ENCODE measurements at places on chromosomes 16 and 17.

DNA sequence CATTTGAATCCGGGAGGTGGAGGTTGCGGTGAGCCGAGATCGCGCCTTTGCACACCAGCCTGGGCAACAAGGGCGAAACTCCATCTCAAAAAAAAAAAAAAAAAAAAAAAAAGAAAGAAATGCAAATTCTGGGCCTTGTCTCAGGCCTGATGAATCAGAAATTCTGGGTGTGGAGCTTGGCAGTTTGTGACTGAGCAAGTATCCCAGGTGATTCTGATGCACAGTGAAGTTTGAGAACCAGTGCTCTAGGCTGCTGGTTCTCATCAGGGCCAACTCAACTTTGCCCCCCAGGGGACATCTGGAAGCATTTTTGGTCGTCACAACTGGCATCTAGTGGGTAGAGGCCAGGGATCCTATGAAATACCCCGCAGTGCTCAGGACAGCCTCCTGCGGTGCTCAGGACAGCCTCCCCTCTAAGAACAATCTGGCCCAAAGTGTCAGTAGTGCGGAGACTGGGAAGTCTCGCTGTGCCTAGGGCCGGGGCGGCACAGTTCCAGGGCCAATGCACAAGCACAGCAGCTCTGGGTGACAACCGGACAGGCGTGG, 55.9 kb downstream of the SDK2 start:
- no peaks in the 10 kb centered on the region for H3K27me3 ChIP-seq
- no peaks in the 10 kb centered on the region for H3K36me3 ChIP-seq
- no peak overlapping the region for H3K4me3 ChIP-seq
- H3K4me1 ChIP-seq = peaks cover 50% of the 10 kb centered on the region

GRCh38 chr17:58333736-58334207, 5.2 kb upstream of the TSPOAP1 start:
- peaks cover 19% of the 10 kb centered on the region for H3K36me3 ChIP-seq
- peak overlapping the region; percentile 84 for H3K4me3 ChIP-seq
- H3K27ac ChIP-seq = peak overlapping the region; percentile 98
- peak; percentile 25 for DNase-seq

DNA sequence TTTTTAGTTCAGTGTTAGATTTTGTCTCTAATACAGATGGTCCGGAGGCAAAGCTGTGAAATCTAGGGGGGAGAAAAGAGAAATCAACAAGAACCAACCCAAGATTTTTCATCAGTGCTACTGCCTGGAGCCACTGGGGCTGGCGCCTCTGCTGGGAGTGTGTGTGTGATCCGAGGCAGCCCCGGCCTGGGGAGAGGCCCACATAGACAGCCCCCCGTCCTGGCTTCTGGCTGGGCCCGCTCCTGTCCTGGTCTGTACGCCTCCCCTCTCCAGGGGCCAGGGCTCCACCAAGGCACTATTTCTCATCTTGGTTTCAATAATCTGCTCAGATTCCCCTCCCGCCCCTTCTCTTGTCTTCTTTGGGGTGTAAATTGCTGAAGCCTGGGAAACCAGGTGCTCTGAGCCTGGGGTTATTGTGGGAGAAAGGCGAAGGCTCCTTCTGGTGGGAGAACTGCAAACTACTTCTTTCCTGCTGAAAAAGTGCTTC, 7.8 kb downstream of the BAHCC1 start:
- H3K36me3 ChIP-seq = no peaks in the 10 kb centered on the region
- H3K27me3 ChIP-seq = peaks cover 59% of the 10 kb centered on the region
- no peak overlapping the region for H3K4me3 ChIP-seq
- no peak for DNase-seq

DNA sequence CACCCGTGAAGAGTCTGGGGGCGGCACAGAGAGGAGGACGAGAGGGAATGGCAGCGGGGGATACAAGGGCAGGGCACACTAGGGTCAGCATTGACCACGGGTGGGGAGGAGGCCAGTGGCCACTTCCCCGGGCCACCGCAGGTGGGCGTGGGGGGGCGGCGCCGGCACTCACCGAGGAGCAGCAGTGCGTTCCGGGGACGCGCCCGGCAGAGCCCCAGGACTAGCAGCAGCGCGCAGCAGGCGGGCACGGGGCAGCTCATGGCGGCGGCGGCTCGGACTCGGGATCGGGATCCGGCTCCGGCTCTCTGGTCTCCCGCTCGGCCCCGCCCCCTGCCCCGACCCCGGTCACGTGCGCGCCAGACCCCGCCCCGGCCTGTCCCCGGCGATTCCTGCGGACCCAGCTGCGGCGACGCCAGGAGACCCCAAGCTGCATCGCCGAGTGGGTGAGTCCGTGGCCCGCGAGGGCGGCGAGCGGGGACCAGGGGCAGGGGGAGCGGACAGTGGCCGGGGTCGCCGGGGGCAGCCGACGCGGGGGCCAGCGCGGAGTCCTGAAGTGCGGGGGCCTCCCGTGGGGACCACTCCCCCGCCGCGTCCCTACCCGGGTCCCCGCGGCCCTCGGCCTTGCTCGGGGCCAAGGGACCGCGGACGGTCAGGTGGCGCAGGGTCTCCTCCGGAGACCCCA, at the start of the genes SGSH and SLC26A11:
Gene SGSH, minus strand, starts transcription at position 280 of the 682 bp plus-strand sequence. Its CDS starts 20 bp downstream, at position 260.
Gene SLC26A11, plus strand, starts transcription at position 374 of the 682 bp plus-strand sequence. CDS start 1,134 bp downstream, outside the sequence.
- H3K4me3 ChIP-seq = peak within 1 kb of the TSS; percentile 99
- peaks cover 22% of the 10 kb centered on the region for H3K36me3 ChIP-seq
- H3K27ac ChIP-seq = peak within 1 kb of the TSS; percentile 93
- H3K27me3 ChIP-seq = no peaks in the 10 kb centered on the region
- peaks cover 45% of the 10 kb centered on the region for H3K4me1 ChIP-seq

DNA sequence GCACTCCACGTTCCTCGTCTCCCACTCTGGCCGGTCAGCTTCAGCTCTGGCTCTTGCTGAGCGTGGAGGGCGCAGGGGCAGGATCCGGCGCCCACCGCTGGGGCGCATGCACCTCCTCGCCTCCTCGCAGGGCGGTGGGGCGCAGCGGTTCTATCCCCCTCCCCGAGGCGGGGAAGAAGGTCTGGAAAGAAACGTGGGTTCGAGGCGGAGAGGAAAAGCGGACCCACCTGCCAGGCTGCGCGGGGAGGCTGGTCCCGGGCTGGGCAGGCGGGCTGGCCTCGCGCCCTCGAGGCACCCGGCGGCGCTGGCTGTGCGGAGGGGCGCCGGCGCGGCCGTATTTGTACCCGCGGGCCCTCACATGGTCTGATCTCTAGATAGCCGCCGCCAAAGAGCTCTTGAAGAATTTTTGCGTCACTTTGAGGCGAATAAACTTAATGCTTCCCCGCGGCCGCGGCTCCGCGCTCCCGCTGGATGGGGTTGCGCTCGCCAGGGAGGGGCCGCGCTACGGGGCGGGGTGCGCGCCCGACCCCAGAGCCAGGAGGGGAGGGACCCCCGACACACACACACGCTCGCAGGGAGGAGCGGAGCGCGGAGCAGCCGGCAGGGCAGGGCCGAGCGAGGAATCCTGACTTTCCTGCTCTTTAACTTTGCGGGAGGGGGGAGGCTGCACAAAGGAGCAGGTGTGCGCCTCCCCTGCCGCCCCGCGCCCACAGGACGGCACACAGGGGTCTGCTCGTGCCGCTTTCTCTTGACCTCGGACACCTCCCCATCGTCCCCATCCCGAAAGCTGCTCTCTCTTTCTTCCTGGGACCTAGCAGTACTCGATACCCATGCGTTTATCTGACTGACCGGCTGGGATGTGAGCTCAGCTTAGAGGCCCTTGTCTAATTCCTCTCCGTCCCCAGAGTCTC, at the start of gene SLC6A4:
Gene SLC6A4, minus strand, starts transcription at position 312 of the 911 bp plus-strand sequence. CDS start 13,739 bp downstream, outside the sequence.
- H3K36me3 ChIP-seq = no peaks in the 10 kb centered on the region
- H3K27me3 ChIP-seq = peaks cover 64% of the 10 kb centered on the region
- H3K4me3 ChIP-seq = peak within 1 kb of the TSS; percentile 12
- peaks cover 33% of the 10 kb centered on the region for H3K4me1 ChIP-seq
- H3K27ac ChIP-seq = no peak within 1 kb of the TSS

GRCh38 chr16:58495521-58496331, 4.2 kb upstream of the NDRG4 start:
- H3K4me3 ChIP-seq = no peak overlapping the region
- no peak overlapping the region for H3K27ac ChIP-seq
- H3K27me3 ChIP-seq = no peaks in the 10 kb centered on the region
- no peaks in the 10 kb centered on the region for H3K36me3 ChIP-seq
- peaks cover 17% of the 10 kb centered on the region for H3K4me1 ChIP-seq

DNA sequence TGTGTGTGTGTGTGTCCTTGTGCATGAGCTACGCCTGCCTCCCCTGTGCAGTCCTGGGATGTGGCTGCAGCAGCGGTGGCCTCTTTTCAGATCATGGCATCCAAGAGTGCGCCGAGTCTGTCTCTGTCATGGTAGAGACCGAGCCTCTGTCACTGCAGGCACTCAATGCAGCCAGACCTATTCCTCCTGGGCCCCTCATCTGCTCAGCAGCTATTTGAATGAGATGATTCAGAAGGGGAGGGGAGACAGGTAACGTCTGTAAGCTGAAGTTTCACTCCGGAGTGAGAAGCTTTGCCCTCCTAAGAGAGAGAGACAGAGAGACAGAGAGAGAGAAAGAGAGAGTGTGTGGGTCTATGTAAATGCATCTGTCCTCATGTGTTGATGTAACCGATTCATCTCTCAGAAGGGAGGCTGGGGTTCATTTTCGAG, 22.5 kb downstream of the STAT5A start:
- H3K4me3 ChIP-seq = no peak overlapping the region
- H3K27me3 ChIP-seq = no peaks in the 10 kb centered on the region
- DNase-seq = no peak
- H3K27ac ChIP-seq = no peak overlapping the region

- H3K27ac ChIP-seq = no peak overlapping the region
- no peaks in the 10 kb centered on the region for H3K36me3 ChIP-seq
- no peak overlapping the region for H3K4me3 ChIP-seq
Observed at GRCh38 chr17:33072421-33073161, 80.9 kb downstream of the SPACA3 start.
